ENCODE measurements at places on chromosomes 2 and 18.

GRCh38 chr2:237315170-237315828 is 98.7 kb downstream of the COL6A3 start:
- DNase-seq, result no peak

DNA sequence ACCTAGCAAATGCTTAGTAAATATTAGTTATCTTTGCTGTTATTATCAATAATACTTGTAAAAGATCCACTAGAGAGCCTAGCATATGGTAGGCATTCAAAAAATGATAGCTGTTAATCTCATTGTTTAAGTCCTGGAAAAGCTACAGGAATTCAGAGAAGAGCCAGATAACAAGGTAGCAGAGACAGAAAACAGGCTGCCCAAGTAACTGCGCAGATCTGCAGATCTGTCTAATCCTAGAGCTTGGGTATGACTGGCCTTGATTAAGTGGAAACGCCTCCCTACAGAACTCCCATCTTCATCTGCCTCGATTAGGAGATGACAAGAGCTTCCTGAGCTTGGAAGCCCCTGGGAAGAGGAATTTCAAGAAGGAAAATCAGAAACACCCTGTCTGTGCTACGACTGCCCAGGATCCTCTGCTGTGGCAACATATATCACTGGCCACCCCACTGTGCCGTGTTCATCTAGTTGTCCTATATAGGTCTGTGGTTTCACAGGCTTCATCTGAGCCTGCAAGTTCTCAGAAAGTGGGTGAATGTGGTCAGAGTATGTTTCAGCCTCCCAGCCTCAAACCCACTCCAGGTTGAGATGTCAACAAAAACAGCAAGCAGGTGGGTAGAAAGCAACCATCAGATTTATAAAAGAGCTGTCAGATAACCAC is 151.5 kb upstream of the PKDCC start:
- DNase-seq, result no peak

DNA sequence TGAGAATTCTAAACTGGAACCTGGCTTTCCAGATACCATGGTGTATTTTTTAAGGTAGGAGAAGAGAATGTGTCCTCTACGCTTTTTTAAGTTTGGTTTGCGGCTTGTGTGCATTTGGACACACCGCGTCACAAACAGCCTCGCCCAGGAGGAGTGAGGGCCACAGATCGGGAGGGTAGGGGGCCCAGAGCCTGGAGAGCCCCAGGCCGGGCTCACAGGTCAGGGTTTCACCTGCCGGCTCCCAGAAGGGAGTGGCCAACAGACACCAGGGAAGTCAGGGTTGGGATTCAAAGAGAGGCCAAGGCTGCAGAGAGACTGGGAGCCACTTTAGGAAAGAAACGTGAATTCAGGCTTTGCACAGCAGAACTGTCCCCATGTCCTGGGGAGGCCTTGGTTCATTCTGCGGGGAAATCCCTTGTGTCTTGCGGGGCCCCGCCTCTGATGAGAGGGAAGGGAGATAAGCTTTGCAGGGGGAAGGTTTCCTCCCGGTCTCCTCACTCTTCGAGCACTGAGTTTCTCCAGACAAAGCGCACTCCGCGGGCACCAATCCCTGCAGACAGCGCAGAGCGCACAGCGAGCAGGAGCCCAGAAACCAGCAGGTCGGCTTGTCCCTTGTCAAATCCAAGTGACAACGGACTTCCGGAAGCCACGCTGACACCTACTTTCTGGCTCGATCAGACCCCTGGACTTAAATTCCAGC is 2.0 kb upstream of the TUBB6 start:
- DNase-seq, result no peak

DNA sequence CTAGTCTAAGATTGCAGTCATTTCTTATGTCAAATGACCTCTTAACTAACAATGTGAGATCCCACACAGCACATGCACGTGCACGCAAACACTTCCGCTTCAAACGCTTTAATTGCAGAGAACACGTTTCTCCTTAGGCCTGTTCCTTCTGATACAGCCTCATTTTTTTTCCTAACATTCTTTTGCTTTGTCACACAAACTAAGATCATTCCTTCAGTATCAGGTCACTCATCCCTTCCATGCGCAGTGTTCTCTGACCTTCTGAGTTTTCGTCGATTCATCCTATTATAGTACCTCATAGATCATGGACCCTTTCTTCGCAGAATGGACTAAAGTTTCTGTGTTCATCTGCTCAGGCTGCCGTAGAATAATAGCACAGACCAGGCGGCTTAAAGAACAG is 327.1 kb upstream of the CDH19 start:
- no peak for DNase-seq

DNA sequence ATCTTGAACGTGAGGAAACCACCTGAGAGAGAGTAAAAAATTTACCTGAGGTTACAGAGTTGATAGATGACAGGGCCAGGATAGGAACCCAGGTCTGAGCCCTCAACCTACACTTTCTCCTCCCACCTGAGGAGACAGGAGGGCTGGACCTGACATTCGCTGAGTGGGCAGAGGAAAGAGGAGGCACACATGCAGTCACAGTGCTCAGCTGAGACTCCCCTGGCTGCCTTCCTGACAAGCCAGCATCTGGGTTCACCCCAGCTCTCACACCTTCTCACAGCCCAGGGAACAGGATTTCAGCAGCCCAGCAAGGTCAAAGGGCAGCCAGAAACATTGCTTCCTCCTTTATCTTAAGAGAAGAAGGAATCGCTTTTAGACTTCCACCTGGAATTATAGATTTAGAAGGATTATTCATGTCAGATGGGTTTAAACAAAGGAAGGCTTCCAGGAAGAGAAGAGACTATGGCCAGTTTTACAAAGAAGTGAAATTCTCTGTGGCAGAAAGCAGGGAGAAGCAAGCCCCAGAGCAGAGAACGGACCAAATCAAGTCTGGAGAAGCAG is 18.1 kb upstream of the PKDCC start:
- DNase-seq, result no peak

GRCh38 chr2:23349508-23349907 is 35.5 kb upstream of the KLHL29 start:
- DNase-seq, result no peak
